ENCODE measurements at places on chromosomes 1 and 21.

DNA sequence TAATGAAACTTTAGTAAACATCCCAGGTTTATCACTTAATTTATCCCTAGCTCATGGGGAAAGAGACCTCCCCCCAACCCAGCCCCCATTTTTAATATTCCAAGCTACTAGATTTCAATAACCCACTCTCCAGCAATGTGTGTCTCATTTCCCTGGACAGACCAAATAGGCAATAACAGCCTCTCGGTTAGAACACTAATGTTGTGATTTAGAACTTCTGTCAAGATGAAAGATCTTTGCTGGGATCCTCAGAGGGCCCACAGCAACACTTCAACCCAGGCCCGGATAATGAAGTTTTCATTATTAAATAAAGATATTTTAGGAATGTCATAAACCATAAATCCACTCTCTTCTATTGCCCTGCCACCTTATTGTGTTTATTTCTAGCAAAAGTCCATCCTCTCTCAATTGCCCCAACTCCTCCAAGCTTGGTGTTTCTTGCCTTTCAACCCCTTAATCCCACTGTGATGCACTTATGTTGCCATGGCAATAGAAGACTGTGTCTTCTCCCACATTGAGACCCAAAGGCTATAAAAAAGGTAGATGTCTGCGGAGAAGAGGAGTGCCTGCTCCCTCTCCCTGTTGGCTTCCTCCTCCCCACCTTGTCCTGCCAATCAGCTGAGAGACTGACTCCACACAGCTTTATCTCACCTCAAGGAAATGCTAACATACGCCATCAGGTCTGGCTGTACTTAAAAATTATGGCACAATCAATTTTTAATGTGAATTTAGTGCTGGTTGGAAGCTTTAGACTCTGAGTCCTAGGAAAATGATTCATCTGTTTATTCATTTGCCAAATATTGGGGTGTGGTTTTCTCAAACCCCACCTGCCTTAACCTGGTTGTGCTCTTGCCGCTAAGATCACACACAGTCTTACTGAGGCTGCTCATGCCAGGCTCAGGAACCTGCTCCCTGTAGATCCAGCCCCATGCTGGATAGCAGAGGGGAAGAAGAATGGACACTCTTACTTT is 258.3 kb upstream of the CAMK1G start:
- no peak for DNase-seq

GRCh38 chr1:98351561-98351960 is 310.0 kb upstream of the SNX7 start:
- no peak for DNase-seq

DNA sequence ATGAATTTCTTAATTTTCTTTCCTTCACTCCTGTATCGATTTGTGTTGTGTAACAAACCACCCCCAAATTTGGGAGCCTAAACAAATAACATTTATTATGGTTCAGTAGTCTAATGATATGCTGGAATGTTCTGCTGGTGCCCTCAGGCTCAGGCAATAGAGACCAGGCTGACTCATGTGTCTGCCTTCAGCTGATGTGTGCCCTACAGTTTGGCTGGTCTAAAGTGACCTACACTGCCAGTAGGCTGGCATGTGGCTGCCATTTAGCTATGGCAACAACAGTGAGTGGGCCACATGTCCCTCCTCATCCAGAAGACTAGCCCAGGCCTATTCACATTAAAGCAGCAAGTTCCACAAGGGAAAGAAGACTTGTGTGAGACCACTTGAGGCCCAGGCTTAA is 115.8 kb downstream of the PTPRC start:
- DNase-seq: no peak

DNA sequence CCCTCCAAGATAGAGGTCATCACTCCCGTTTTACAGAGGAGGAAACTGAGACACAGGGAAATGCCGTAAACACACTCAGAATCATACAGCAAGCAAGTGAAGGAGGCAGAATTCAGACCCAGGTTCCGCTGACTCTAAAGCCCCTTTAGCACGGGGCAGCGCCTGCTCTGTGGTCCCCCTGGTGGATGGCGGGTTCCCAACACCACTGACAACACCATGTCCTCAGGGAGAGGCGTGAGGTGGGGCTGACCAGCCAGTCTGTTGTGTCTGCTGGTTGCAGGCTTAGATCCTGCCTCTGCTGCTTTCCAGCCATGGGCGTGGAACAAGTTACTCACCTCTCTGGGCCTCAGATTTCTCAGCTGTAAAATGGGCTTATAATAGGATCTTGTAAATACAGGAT is 617.3 kb downstream of the MATN1 start:
- DNase-seq: no peak

DNA sequence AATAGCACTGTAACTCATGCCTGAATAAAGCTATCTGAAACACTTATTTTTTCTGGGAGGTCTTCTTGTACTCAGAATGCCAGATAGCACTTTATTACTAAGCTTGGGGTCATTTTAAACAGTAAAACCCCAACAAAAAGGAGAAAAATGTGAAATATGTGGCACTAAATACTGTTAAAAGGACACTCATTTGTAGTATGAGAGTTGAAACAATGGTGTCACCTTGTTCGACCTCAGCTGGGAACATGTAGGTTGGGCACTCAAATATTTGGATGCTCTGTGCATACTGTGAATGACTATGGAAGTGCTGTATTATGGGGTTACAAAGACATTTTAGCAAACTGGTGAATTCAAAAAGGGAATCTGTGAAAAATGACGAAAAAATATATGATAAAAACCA is 53.9 kb downstream of the SELENOF start:
- no peak for DNase-seq

GRCh38 chr1:26614655-26615411 is 81.0 kb upstream of the ARID1A start:
- no peak for DNase-seq
